ENCODE measurements at places on chromosomes 5 and 9. TPM values are rescaled to one million over a fixed set of nuclear protein-coding genes. Genes with fewer than 3 reads are reported as not detected.
A peak's percentile ranks its signal among the peaks of the same experiment; 100 is the strongest.

DNA sequence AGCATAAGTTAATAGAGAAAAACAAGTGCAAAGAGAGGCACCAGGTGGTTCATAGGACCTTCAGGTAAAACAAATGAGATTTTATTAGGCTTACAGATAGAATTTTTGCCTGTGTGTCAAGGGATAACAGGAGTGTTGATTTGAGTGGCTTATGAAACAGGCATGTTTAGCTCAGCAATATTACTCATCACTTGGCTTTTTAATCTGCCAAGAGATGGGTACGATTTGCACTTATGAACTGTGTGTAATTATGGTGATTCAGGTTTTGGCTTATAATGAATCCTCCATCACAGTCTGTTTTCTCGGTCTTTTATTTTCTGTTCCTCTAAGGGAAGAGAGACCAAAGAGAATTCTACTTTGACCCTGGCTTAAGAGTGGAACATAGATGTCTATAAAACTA lies 199.3 kb downstream of the DMRTA1 start:
- DNase-seq, result no peak
- H3K27ac ChIP-seq, result no peak overlapping the region
- no peaks in the 10 kb centered on the region for H3K4me1 ChIP-seq
- H3K27me3 ChIP-seq, result no peaks in the 10 kb centered on the region
- no peaks in the 10 kb centered on the region for H3K36me3 ChIP-seq

GRCh38 chr9:79371948-79372555 lies 199.7 kb upstream of the TLE4 start:
- no peaks in the 10 kb centered on the region for H3K36me3 ChIP-seq
- no peaks in the 10 kb centered on the region for H3K27me3 ChIP-seq
- no peaks in the 10 kb centered on the region for H3K4me1 ChIP-seq
- H3K4me3 ChIP-seq, result no peak overlapping the region
- no peak overlapping the region for H3K27ac ChIP-seq

GRCh38 chr5:179245031-179245430 lies 100.2 kb downstream of the ADAMTS2 start:
- no peak for DNase-seq
- H3K36me3 ChIP-seq, result no peaks in the 10 kb centered on the region
- no peak overlapping the region for H3K4me3 ChIP-seq
- no peak overlapping the region for H3K27ac ChIP-seq

DNA sequence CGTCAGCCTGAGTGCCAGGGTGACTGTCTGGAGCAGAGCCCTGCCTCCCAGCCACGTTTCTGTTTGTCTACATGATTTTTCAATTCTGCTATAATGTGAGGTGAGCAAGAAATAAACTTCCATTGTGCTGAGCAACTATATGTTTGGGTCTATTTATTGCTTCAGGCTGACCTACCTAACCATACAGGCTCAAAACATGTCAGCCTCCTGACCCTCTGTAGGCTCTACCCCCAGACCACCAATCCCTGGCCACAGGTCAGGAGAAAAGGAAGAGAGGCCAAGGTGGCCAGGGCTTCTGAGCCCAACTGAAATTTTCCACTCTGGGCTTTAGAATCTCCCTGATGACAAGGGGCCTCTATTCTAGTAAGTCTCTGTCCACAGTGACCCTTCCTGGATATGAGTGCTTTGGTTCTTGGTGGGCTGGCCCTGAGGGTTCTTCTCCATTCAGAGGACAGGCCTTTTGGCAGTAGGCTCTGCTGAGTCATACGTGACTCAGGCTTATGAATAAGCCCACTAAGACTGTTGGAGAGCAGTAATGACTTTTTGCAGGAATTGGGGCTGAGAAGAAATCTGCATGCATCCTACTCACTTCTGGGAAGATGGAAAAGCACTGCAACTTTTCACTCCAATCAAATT lies 117.2 kb upstream of the TBCA start:
- H3K4me1 ChIP-seq, result no peaks in the 10 kb centered on the region
- H3K27me3 ChIP-seq, result no peaks in the 10 kb centered on the region
- no peak overlapping the region for H3K4me3 ChIP-seq
- H3K27ac ChIP-seq, result no peak overlapping the region
- no peak for DNase-seq
- no peaks in the 10 kb centered on the region for H3K36me3 ChIP-seq

DNA sequence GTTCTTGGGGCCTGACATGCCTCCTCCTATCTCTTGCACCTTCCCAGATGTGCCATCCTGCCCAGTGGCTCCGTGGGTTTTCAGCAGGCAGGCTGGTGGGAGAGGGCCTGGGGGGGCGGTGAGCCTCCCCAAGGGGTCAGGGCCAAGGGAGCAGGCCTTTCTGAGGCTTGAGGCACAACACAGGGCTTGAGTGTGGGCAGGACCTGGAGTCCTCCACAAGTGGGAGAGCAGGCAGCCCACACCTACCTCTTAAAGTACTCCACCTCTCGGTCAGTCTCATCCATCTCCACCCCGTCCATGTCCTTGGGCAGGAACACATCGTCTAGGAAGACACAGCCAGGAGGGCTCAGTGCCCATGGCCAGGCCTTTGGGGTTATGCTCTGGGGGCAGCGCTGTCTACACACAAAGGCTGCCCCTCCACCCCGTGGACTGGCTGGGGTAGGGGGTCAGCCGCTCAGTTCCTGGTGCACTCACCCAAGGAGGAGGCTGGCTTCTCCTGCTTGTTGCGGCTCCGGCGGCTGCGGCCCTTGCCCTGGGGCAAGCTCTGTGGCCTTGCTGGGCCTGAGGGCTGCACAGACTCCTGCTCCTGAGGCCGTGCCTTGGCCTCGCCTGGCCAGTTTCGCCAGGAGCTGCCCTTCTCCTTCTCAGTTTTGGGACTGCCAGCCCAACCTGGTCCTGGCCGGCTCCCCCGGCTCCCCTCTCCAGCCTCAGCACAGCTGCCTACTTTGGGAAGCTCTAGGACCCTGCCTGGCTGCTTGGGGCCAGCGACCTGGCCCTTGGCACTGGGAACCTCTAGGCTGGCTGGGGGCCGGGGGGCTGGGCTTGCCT lies 7.2 kb upstream of the DDX41 start:
- no peak overlapping the region for H3K4me3 ChIP-seq
- H3K4me1 ChIP-seq, result peaks cover 12% of the 10 kb centered on the region
- no peak overlapping the region for H3K27ac ChIP-seq
- peaks cover 79% of the 10 kb centered on the region for H3K36me3 ChIP-seq
- peak; percentile 56 for DNase-seq

DNA sequence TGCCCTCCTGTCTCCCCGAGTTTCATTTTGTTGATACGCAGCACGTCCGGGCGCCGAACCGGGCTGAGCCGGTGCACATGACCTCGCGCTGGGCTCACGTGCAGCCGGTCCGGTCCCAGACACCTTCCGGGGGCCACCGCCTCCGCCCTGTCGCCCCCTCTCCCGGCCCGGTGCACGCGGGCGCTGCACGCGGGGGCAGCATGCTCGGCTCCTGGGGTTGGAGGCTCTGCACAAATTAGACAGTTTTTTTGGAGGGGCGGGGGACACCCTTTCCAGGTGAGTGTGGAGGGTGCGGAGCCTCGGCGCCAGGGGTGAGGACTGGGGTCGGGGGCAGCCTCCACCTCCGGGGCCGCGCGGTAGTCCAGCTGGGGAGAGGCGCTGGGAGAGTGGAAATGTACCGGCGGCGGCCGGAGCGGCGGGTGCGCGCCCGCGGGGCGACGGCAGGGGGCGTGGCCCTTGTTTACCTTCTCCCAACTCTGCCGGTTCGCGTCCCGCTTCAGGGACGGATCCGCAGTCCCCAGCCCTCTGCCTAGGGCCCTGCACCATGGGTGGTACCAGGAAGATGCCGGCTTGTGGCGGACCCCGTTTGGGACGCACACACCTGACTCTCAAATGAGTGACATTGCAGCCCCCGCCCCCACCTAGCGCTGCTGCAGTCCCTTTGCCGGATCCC lies 1.1 kb downstream of the JADE2 start:
- peak overlapping the region; percentile 96 for H3K27ac ChIP-seq
- no peaks in the 10 kb centered on the region for H3K27me3 ChIP-seq
- peak overlapping the region; percentile 75 for H3K4me3 ChIP-seq
- no peaks in the 10 kb centered on the region for H3K36me3 ChIP-seq

DNA sequence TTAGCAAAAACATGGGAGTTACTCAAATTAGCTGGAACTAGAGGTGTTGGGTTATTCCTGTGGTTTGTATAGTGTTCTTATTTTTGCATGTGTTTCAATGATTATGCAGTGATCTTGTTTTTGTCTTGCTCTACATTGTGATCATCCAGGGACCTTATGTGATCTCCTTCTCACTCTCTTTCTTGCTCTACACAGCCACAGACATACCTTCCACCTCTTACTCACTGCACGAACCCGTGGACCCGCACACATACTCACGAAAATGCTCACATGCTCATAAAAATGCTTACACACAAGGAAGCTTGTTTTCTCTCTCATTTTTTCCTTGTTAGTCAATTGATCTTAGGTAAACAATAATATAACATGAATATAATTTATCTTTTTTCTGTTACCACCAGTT lies 187.1 kb downstream of the KDM4C start:
- no peak for DNase-seq
- no peak overlapping the region for H3K4me3 ChIP-seq
- no peak overlapping the region for H3K27ac ChIP-seq
- no peaks in the 10 kb centered on the region for H3K4me1 ChIP-seq

DNA sequence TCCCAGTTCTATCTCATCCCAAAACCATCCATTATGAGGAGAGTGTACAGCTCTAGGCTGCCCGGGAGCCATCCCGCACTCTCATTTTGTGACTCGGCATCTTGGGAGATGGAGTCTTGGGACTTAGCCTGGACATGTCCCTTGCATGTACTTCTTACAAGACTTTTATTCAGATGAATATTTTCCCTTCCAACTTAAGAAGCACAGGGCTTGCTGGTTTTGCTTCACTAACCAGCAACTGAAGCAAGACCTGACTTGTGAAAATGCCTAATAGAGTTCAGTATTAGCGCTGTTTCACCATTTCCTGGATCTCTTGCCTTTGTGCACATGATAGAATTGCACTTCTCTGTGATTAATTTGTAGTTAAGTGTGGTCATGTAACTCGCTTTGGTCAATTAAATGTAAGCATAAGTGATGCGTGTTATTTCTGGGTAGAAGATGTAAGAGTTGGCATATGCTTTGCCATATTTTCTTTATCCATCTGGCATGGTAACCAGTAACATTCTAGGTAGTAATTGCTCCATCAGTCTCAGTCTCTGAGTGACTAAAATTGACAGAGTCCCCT lies 55.8 kb downstream of the PDCD1LG2 start:
- no peak overlapping the region for H3K4me3 ChIP-seq
- H3K36me3 ChIP-seq, result no peaks in the 10 kb centered on the region
- no peaks in the 10 kb centered on the region for H3K4me1 ChIP-seq

- no peaks in the 10 kb centered on the region for H3K27me3 ChIP-seq
- H3K36me3 ChIP-seq, result no peaks in the 10 kb centered on the region
- no peak for DNase-seq
- H3K4me1 ChIP-seq, result no peaks in the 10 kb centered on the region
- no peak overlapping the region for H3K27ac ChIP-seq
- no peak overlapping the region for H3K4me3 ChIP-seq
Observed at GRCh38 chr5:54176066-54176830, 134.1 kb downstream of the ARL15 start.

- DNase-seq, result no peak
- H3K27me3 ChIP-seq, result no peaks in the 10 kb centered on the region
- H3K36me3 ChIP-seq, result peaks cover 12% of the 10 kb centered on the region
- H3K4me1 ChIP-seq, result no peaks in the 10 kb centered on the region
- no peak overlapping the region for H3K4me3 ChIP-seq
Observed at GRCh38 chr9:129869585-129870501, 34.6 kb downstream of the USP20 start.

GRCh38 chr9:28853477-28853876 lies 1280.2 kb upstream of the C9orf72 start:
- no peaks in the 10 kb centered on the region for H3K36me3 ChIP-seq

GRCh38 chr9:89410641-89411350 lies 87.1 kb downstream of the SEMA4D start:
- H3K36me3 ChIP-seq, result no peaks in the 10 kb centered on the region
- H3K27ac ChIP-seq, result no peak overlapping the region
- no peaks in the 10 kb centered on the region for H3K27me3 ChIP-seq
- no peaks in the 10 kb centered on the region for H3K4me1 ChIP-seq

GRCh38 chr9:86202338-86202882 lies 57.0 kb downstream of the C9orf153 start:
- H3K4me3 ChIP-seq, result no peak overlapping the region
- DNase-seq, result no peak
- peaks cover 6% of the 10 kb centered on the region for H3K4me1 ChIP-seq
- no peaks in the 10 kb centered on the region for H3K27me3 ChIP-seq

The NR2F1-AS1 gene
- 9.3 TPM for total RNA-seq

The ZFAND5 gene
- total RNA-seq, result 307 TPM

The TRMO gene
- total RNA-seq, result 24.8 TPM

The SPATA31C1 gene
- not detected for total RNA-seq

The NIPAL4 gene
- 5.0 TPM for total RNA-seq

The GFRA3 gene
- total RNA-seq, result 3.9 TPM

Data from sigmoid colon (tissue), 7 donors.